ENCODE measurements at places on chromosomes 13 and 19.

DNA sequence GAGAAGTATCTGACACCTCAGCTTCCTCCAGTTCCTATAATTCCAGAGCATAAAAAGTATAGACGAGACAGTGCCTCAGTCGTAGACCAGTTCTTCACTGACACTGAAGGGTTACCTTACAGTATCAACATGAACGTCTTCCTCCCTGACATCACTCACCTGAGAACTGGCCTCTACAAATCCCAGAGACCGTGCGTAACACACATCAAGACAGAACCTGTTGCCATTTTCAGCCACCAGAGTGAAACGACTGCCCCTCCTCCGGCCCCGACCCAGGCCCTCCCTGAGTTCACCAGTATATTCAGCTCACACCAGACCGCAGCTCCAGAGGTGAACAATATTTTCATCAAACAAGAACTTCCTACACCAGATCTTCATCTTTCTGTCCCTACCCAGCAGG is 3.1 kb downstream of the KLF5 start:
- DNase-seq, result no peak

DNA sequence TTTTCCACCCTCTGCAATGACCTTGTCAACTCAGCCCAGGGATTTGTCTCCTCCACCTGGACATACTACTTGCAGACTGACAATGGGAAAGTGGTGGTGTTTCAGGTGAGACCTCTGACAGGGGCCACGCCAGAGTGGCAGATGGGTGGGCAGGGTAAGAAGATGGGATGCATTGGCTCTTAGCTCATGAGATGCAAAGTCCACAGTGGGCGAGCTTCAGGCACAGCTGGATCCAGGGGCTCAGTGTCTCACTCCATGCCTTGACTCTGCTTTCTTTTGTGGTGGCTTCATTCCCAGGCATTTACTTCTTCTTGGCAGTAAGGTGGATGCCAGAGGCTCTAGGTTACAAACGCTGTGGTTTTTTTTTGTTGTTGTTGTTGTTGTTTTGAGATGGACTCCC is 3.4 kb downstream of the TMEM59L start:
- no peak for DNase-seq

GRCh38 chr13:89784161-89784809 is 1563.2 kb upstream of the MIR17HG start:
- no peak for DNase-seq

DNA sequence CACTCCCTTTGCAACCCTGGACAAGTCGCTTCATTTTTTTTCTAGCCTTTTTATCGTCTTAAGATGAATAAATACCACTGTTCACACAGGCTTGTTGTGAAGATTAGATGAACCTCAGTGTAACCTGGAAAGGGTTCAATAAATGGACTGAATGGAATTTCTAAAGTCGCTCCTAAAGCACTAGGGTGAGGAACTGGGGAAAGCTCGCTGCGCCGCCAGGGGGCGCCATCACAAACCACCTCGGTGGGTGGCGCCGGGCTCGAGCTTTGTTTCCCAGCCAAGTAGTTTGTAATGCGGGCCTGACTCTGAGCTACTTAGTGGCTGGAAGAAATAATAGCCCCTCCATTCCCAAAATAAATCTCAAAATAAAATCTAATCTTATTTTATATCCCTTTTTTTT is 2.2 kb upstream of the CEACAM6 start:
- no peak for DNase-seq

- DNase-seq, result peak; percentile 63
Measured at GRCh38 chr19:14556662-14557188, 15.1 kb downstream of the NDUFB7 start.

- peak; percentile 58 for DNase-seq
Measured at GRCh38 chr13:20136781-20137703, 23.8 kb downstream of the GJA3 start.

DNA sequence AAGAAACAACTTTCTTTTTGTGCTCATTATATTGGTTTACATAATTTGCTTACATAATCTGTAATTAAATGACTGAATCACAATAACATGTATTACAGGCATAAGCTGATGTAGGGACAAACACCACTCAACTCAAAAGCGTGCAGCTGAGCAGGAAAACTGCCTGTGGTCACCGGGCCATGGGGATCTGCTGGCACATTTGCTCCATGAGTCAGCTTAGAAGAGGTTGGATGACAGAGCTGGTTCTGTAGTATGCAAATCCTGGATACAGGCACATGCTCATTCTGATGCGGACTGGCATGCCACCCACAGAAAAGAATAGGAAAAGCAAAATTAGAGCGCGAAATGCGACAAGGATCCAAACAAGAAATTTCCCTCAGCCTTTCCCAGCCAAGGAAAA is 128.6 kb downstream of the USP12 start:
- no peak for DNase-seq

- DNase-seq, result peak; percentile 81
Measured at GRCh38 chr19:1651568-1652291, 685 bp downstream of the TCF3 start.

DNA sequence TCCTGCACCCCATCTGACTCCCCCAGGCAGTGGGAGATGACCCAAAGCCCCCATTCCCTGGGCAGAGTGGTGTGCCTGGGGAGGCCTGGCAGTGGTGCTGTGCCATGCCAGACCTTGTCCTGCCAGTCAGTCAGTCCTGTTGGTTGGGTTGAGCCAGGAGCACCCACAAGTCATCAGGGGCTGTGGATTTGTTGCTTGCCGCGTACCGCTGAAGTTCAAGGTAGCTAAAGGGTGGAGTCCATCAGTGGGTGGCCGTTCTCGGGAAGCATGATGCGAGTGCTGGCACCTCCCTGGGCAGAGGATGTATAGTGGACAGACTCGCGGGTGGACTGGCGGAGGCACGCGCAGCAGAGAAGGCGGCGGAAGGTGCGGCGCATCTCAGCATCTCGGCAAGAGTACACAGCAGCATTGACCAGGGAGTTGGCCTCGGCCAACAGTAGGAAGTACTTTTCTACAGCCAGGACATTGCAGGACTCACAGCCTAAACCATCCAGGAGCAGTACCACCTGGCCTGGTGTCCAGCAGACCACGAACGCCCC is 3.9 kb downstream of the LPAR2 start:
- DNase-seq, result no peak

DNA sequence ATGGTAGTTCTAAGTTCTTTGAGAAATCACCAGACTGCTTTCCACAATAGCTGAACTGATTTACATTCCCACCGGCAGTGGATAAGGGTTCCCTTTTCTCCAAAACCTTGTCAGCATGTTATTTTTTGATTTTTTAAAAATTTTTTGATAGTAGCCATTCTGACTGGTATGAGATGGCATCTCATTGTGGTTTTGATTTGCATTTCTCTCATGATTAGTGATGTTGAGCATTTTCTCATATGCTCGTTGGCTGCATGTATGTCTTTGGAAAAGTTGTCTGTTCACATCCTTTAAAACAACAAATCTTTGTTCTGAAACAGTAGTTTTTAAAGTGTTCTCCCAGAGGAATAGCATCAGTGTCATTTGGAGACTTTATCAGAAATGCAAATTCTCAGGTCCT is 77.5 kb upstream of the POMP start:
- DNase-seq, result no peak

- no peak for DNase-seq
Measured at GRCh38 chr19:15589760-15590451, 25.1 kb upstream of the CYP4F8 start.

DNA sequence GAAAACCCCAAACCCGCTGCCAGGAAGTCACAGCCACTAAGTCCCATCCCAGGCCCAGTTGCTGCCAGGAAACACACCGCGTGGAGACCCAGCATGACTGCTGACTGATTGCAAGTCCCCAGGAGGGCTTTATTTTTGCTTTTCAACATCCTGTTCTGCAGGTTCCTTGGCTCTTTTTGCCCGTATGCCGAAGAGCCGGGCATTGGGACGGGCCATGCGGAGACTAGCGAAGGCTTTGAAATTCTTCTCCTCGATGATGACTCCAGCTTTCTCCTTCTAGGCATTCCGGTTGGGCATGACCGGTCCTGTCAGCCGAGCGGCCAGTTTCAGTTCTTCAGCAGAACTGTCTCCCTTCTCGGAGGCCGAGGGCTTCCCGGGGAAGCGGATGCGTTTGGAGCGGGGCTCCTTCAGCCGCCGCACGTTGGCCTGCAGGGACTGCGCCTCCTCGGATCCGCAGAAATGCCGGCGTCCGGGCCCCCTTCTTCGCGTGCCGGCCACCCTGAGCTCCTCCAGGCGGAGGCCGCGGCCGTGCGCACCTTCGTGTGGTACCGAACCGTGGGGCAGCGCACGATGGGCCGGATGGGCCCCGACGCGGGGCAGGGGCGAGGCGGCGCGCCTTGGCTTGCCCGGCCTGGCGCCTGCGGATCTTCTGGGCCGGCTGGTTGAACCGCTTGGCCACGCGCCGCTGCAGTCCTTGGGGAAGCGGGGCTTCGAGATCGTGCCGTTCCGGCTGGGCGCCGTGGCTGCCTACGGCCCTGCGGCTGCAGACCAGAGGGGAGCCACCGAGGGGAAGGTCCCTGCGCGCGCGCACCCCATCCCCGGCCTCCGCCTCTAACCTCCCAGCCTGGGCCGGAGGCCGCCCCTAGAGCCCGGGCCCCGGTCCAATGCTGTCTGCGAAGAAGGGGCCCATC is 15.2 kb downstream of the ZSCAN5C start:
- peak; percentile 70 for DNase-seq

- no peak for DNase-seq
Measured at GRCh38 chr13:29496241-29496712, 99.2 kb downstream of the SLC7A1 start.

GRCh38 chr19:48746110-48746509 is 599 bp downstream of the IZUMO1 start:
- no peak for DNase-seq

GRCh38 chr19:9037400-9038062 is 27.3 kb upstream of the MUC16 start:
- no peak for DNase-seq

- peak; percentile 79 for DNase-seq
Measured at GRCh38 chr19:42401365-42402303, 11.5 kb upstream of the CNFN start.

DNA sequence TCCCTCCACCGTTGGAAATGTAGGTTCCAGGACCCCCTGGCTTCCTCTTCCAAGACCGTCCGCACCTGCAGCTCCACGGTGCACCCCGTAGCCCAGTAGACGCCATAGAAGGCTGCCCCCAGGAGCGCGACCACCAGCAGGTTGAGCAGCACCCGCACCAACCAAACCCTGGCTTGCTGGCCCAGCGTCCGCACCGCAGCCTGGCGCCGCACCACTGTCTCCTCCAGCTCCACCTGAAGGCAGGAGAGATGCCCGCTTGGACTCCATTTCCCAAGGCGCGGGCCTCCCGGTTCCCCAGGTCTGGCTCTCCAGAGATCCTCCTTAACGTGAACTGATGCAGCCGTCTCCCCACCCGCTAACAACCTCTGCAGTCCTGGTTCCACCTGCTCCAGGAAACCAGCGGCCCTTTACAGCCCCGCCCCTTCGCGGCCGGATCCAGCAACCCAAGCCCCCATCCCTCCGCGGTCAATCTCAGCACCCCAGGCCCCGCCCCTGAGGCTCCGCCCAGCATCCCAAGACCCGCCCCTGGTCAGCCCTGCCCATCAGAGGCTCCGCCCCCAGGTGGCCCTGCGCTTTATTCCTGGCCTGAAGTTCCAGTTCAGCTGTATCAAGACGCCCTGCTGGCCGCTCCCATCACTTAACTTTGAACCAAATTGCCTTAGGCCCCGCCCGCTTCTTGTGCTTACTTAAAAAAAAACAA is 5.0 kb upstream of the LENG1 start:
- DNase-seq, result no peak

DNA sequence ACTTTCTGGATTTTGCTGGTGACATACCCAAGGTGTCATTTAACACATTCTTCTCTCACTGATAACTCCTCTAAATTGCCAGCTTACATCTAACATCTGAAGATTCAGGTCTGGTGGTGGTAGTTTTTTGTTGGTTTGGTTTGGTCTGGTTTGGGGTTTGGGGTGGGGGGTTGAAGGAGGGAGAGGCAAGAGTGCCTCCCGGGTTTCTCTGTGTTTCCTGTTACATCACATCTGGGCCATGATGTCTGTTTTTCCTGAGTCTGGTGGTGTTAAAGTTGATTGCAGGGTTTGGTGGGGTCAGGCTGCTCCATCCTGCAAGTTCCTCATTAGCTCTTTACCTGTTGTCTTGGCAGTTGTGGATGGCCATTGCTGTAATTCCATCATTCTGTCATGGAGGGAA is 155.8 kb upstream of the UBL3 start:
- DNase-seq, result no peak

DNA sequence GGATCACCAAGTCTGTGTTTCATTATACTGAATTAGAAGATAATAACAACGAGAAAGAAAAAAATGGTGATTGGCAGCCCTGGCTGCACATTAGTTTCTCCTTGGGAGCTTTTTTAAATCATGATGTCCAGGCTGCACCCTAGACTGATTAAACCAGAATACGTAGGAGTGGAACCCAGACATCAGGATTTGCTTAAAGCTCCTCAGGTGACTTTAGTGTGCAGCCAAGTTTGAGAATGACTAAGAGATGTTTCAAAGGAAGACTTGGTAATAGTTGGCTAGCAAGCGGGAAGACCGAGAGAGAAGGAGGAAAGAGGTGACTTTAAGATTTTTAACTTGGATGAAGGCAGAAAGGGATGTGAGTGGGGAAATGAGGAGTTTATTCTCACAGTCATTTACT is 71.4 kb upstream of the SERP2 start:
- no peak for DNase-seq

GRCh38 chr19:55160128-55160985 is 2.8 kb upstream of the TNNI3 start:
- DNase-seq, result peak; percentile 63

DNA sequence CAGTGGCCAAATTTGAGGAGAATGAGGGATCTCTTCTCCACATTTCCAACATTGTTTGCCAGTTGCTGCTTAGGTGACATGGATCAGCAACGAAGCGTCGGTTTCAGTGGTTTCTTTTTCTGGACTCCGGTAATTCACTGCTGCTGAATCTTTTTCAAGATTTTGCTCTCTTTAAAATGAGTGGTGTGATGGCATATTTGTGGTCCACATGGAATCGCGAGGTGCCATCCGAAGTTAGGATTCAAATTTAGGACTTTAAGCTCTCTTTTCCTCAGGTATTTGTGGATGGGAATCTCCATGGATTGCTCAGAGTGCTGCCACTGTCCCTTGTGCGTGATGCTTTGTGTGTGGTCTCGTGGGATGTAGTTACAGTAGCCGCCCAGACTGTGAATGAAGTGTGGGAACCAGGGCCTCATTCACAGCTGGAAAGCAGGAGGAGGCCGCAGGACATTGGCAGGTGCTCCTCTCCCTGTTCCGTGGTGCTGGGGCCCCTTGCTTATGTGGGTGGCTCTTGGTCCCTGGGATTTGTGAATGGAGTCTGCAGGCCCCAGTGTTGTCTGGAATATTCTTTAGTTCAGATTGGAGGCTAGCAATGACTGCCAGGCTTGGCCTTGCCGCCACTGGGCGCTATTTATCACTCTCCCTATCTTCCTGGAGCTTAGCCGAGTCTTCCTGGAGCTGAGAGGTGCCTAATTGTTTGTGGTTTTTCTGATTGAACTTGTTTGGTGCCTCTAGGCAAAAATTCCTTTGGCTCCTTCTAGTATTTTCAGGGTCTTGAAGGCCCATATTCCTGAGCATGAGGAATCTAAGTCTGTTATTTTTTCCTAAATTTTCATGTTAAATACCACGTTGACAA is 1.5 kb downstream of the ILF3 start:
- DNase-seq, result peak; percentile 27

- no peak for DNase-seq
Measured at GRCh38 chr13:94112731-94113130, 366.8 kb downstream of the DCT start.
